GM23338 (cell line): ENCODE measurements at places on chromosomes 6 and 20. TPM values are rescaled to one million over a fixed set of nuclear protein-coding genes. Genes with fewer than 3 reads are reported as not detected.

The PTCRA gene
- total RNA-seq, result not detected in 2 replicates

The BMP2 gene
- total RNA-seq, result 1.0 and 1.5 TPM in 2 replicates

The THBS2 gene
- total RNA-seq, result 40.7 and 44.7 TPM in 2 replicates

The SLC22A16 gene
- total RNA-seq, result 0.42 TPM in 1 of 2 replicates, not detected in the other
